Right hindlimb (tissue), 1 donor: ENCODE measurements at places on chromosomes 1 and 21.
A peak's percentile ranks its signal among the peaks of the same experiment; 100 is the strongest.

DNA sequence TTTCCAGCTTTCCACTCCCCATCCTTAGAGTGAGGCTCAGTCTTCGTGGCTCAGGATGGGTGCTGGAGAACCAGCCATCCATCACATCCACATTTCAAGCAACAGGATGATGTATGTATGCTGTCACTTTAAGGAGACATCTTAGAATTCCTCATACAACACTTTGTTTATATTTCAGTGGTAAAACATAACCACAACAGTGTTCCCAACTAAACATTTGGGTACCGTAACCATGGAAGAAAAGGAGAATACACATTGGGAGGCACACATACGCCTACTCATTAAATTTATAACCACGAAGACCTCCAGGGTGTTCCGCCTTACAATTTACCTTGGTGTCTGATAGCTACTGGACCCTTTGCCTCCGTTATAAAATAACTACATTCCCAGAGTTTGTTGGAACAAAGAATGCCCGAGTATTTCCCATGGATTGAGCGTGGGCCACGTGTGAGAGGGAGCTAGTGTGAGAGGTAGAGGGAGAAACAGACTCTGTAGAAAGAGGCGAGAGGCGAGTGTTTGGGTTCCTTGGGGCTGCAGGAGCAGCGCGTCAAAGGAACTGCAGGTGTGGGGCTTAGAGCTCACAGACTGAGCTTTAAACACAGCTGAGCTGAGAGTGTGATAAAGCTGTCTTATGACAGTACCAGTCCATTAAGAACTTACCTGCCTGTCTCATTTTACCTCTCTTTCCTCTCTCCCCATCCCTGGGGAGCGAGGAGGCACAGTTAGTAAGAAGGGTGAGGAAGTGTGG lies 111.5 kb upstream of the USP24 start:
- no peak for DNase-seq

DNA sequence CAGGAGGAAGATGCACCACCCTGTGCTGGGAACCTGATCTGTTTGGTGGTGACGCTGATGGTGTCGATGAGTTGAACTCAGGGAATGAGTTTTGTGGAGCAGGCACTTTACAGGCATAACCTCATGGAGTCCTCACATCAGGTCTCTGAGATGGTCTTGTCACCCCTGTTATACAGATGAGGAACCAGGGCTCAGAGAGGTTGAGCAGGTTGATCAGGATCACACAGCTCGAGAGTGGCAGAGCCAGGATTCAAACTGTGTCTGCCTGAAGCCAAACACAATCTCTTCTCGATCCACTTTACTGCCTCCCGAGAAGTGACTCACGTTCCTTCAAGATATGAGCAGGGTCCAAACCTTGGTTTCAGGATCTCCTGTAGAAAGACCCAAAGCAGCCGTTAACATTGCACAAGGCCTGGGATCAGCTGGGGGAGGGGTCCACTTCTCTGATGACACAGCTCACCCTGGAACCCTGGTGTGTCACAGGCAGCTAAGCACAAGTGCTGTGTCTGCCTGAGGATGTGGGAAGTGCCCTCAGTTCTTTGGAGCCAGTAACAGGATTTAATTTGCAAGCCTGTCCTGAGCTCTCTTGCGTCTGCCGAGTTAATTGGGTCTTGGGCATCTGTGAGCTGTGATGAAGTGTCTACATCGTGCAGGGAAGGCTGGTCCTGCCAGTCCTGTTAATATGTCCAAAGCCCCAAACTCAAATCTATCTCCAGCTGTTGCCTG lies 65.4 kb upstream of the STUM start:
- no peak for DNase-seq

DNA sequence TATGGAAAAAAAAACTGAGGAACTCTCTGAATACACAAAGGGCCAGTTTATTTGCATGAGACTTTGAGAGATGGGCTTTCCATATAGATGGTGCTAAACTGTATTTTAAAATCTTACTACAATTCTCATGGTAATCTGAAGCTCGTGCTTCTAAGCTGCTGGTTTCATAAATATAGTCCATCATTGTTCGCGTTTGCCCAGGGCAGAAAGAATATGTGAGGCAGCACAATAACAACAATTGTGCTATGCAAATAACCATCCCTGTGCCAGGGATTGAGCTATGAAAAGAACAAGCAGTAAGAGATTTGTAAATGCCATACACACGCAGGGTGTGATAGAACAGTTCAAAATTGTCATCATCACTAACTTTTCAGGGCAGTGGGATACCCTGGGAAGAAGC lies 4.9 kb upstream of the EPS15 start:
- no peak for DNase-seq

DNA sequence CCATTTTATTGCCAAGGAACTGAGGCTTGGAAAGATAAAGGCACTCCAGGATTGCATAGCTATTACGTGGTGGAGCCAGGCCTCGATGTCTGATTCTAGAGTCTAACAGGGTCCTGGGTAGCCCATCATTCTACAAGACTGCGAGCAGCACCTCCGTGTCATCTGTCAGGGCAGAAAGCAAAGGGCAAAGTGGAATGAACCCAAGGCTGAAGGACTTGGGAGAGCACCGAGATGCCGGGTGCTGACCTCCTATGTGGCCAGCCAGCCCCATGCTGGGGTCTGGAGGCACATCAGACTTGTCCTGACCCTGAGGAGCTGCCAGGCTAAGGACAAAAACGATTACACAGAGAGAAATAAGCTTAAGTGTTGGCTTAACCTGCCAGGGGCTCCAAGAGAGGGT lies 62.3 kb downstream of the MRPL37 start:
- DNase-seq = no peak

DNA sequence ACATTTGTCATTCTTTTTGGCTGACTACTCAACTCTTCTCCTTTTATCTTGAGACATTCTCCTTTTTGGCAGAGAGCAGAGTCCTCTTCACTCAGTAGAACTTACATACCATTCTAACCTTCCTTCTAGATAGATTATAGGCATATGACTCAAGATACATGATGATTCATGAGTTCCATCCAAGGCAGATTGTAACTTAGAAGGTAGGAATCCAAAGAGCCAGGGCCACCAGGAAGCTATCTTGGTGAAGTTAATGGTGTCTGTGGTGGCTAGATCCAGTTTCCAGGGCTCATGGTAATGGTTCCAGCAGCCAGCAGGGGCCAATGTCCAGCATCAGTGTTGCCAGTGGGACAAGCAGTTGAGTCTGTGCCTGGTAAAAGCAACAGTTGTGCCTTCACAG lies 76.1 kb upstream of the KIAA0040 start:
- no peak for DNase-seq

DNA sequence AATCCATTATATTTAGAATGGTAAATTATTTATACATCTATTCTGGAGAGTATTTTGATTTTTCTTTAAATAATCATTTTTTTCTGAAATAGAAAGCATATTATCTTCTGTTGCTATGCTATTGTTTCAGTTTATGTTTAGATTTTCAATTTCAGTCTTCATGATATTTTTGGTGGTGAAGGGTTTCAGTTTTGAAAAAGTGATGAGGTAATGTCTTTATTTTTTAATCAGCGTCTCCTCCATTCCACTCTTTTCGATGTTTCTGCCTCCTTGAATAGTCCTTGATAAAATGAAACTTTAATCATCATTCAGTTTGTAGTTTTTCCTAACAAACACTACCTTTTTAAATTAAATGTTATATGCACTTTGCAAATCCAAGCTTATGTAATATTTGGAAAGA lies 428.6 kb downstream of the PTPRC start:
- no peak for DNase-seq

DNA sequence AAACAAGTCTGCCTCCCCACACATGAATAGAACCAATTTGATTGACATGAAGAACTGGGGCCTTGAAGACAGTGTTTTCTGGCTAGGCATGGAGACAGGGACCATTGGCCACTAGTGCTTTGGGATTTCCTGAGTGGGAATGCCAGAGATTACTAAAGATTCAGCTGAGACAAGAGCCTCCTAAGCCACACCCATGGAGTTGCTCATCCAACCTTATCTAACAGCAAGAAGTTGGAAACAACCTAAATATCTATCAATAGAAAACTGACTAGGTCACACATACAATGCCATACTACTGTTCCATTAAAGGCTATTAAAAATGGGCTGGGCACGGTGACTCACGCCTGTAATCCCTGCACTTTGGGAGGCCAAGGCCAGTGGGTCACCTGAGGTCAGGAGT lies 184.1 kb downstream of the ZBTB18 start:
- DNase-seq = no peak

DNA sequence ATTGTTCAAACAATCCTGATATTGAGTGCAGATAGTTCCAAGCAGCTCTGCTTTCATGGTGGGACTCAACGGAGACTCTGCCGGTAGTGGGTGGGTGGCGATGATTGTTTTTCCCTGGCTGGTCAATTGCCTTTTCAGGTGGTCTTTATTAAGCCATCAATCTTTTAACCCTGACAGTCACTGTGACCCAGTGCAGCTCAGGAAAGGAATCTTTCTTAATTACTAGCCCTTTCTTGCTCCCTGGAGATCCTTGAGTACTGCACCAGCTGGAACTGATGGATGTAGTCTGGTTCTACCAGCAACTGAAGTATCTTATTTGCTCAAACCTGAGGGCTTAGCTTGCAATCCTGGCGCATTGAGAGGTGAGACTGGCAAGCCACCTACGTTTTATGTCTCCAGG lies 196.4 kb downstream of the PLPP3 start:
- no peak for DNase-seq

- no peak for DNase-seq
Measured at GRCh38 chr1:224541901-224542630, 74.1 kb upstream of the CNIH3 start.

DNA sequence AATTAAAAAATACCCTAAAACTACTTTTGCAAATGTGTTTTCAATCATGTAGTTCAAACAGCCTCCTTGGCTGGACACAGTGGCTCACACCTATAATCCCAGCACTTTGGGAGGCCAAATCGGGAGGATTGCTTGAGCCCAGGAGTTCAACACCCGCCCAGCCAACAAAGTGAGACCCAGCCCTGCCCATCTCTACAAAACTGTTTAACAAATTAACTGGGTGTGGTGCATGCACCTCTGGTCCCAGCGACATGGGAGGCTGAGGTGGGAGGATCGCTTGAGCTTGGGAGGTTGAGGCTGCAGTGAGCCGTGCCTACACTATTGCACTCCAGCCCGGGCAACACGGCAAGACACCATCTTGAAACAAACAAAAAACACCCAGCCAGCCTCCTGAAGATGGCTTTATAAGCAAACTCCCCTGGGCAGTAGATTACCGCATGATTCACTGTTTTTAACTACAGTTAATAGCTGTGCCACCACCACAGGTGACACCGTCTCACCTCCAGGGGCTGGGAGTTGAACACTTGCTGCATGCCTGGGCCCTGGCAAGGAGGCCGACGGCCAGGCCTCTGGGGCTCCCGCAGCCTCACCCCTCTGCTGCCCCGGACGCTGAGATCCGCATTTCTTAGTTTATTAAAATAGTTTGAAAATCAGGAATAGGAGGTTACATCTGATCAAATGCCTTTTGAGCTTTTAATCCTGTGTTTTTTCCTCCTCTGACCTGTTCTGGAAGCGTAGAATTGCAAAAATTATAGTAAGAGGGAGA lies 16.2 kb downstream of the PTTG1IP start:
- DNase-seq = no peak

DNA sequence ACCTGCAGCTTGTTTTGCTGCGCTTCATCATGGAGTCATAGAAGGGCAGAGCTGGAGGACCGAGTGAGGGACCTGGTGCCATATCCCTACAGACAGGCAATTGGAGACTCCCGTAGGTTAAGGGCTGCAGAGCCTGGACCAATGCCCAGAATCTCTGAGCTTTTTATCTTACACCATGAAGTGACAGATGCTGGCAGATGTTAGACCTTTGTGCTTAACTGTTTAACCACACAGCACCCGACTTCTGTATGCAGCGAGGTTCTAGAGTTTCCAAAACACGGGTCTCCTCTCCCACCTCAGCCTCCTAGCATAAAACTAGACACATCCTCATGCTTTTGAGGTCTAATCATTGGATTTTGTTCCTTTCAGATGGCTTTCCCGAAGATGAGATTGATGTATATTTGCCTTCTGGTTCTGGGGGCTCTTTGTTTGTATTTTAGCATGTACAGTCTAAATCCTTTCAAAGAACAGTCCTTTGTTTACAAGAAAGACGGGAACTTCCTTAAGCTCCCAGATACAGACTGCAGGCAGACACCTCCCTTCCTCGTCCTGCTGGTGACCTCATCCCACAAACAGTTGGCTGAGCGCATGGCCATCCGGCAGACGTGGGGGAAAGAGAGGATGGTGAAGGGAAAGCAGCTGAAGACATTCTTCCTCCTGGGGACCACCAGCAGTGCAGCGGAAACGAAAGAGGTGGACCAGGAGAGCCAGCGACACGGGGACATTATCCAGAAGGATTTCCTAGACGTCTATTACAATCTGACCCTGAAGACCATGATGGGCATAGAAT lies 47.6 kb downstream of the B3GALT5 start:
- DNase-seq = peak; percentile 85

DNA sequence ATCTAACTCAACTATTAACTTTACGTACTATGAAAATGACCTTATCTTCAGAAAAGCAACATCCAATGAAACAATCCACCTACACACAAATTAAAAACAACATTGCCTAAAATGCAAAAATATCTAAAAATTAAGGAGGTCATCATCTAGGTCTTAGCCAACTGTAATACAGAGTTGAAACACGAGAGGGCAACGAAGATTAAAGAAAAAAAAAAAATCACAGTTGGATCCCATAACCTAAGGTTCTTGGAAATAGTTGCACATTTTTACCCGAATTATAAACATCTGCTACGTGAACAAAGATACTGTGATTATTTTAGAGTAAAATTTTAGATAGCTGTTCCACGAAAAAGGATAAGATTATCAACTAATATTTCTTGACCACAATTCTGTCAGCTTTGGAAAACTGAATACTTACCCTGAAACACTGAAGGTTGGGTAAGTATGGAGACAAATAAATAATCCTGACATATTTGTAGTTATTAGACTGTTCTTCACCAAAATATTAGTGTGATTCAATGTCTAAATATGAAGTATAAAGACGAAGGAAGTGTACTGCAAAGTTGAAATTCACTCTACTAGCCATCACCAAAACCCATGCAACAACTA lies 88.0 kb upstream of the AK4 start:
- DNase-seq = no peak

GRCh38 chr1:87051965-87052364 lies 137.5 kb downstream of the HS2ST1 start:
- no peak for DNase-seq

- no peak for DNase-seq
Measured at GRCh38 chr1:61724506-61724812, 482 bp downstream of the TM2D1 start.

GRCh38 chr21:26032263-26032662 lies 138.3 kb downstream of the APP start:
- DNase-seq = no peak

DNA sequence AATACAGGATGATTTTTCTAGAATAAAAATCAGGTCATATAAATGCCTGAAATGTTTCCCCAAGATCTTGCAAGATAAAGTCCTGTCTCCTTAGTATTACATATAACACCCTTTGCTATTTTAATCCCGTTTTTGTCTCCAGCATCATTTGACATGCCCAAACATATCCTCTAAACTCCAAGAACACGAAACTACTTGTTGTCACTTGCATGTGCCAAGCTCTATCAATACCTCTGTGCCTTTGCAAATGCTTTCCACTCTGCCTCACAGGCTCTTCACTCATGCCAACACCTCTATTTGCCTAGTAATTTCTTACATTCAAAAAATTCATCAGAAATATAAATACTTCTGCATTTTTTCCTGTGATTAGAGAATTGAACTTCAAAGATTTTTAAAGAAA lies 37.9 kb downstream of the LRRIQ3 start:
- DNase-seq = no peak
